ENCODE measurements at places on chromosomes 3 and 15.

GRCh38 chr3:49671291-49672288 lies 2.6 kb upstream of the APEH start:
- DNase-seq: peak; percentile 57

DNA sequence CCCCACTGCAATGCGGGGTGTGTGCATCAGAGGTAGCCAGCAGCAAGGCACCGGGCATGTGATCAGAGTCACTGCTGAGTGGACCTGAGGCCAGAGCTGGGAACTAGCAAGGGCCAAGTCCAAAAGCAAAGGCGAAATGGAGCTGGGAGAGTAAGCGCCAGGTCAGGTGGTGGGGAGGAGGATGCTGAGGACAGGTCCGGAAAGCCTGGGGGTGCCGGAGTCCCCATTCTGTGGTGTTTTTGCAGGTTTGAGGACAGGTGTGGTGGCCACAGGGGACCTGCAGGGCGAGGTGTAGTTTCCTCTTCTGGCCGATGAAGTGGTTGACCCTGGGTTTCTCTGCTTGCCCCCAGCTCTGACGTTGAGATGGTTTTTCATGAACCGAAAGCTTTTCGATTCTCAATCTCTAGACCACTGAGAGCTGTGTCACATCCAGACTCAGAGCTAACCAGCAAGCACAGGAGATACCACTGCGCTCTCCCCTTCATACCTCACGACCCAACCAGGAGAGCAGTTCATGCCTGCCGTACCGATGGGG lies 35.0 kb upstream of the HES1 start:
- DNase-seq: no peak

- DNase-seq: no peak
Observed at GRCh38 chr3:190056742-190057141, 64.0 kb downstream of the P3H2 start.

GRCh38 chr3:27089068-27089467 lies 280.1 kb downstream of the NEK10 start:
- DNase-seq: no peak

Data from stimulated activated CD8-positive, alpha-beta memory T cell treated with anti-CD3 and anti-CD28 coated beads, Interleukin-7, amount 100 ng/mL, for 1 hour (primary cell).